Left forelimb (tissue), 1 donor: ENCODE measurements at places on chromosomes 3 and 15.
A peak's percentile ranks its signal among the peaks of the same experiment; 100 is the strongest.

GRCh38 chr3:157204431-157204830, 44.5 kb upstream of the CCNL1 start:
- DNase-seq = no peak

DNA sequence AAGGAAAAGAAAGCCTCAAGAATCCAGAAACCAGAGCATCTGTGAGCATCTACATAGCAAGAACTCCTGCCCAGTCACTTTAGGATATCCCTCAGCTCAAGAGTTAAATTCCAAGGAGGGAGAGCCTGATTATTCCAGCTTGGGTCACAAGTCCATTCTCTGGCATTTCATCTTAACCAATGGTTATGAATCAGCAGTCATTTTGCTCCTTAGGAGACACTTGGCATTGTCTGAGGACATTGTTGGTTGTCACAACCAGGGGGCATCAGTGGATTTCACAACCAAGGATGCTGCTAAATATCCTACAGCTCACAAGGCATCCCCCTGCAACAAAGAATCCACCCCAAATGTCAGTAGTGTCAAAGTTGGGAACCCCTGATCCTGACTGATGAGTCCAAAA, 51.0 kb upstream of the LMCD1 start:
- DNase-seq = no peak

DNA sequence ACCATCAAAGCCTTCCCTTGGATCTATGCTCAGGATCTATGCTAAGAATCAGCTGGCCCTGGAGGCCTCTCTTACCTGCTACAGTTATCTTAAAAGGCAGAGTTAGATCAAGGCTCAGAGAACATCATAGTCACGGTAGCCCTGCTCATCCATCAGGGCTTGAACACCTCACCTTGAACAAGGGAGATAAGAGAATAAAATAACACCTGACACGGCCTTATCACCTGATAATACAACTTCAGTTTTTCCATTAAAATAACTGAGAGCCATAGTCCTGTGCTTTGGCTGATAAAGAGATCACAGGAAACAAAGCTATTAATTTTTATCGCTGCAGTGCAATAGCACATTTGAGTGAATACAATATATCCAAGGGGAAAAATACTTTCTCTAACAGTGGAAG, 85.6 kb upstream of the LPP start:
- DNase-seq = no peak

- DNase-seq = no peak
Observed at GRCh38 chr3:42632146-42632545, 21.4 kb upstream of the ZBTB47 start.

GRCh38 chr3:64488939-64489338, 198.9 kb downstream of the ADAMTS9 start:
- DNase-seq = no peak

- DNase-seq = no peak
Observed at GRCh38 chr15:67878712-67879206, 38.9 kb upstream of the RNU6-1 start.

DNA sequence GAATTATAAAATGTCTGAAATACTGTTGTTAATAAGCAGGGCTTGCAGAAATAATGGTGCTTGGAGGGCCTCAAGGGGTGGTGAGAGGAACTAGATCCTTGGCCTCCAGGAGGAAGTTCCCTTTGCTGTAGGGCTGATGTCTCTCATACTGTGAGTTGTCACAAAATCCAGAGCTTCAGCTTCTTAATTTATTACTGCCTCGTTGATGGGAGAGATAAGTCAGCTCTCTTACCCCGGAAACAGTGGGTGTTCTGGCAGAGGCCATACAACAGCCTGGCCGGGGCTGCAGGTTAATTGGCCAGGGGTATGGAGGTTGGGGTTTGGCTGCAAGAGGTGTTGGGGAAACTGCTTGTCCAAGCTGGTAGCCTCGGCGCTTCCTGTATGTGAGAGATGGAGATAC, 15.5 kb downstream of the MAPKAPK3 start:
- no peak for DNase-seq

DNA sequence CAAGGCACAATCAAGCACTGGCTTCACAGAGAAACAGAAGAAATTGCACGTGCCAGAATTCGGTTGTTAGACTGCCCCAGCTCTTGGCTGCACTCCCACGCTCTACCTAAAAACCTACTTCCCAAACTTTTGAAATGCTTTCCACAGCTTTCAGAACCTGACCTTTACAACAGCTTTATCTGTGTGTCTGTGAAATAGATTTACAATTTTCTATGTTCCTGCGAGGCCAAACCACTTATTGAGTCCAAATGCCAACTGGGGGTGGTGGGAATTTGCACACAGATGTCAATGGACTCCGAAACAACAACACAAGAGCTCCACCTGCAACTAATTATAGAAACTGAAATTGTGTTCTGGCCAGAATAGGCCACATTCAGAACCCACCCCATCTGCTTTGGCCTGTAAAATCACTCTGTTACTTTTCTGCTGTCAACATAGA, 44.6 kb downstream of the ERC2 start:
- no peak for DNase-seq

DNA sequence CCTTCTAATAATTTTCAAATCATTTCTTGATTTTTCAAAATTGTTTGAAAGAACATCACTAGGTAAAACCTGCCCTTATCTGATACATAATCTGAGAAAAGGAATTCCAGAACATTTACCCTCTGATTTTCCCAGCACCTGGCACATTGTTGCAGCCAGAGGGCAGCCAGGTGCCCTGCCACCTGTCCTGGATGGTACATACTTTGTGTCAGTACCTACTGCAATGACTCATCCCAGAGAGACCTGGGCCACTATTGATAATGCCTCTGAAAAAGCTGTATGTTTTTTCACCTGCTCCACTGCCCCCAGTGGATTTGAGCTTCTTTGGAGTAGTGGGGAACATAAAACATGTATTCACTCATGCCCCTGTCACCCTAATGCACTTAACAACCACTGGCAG, 648.9 kb upstream of the GBE1 start:
- no peak for DNase-seq

GRCh38 chr3:44862226-44862637, 520 bp downstream of the TMEM42 start:
- DNase-seq = no peak

DNA sequence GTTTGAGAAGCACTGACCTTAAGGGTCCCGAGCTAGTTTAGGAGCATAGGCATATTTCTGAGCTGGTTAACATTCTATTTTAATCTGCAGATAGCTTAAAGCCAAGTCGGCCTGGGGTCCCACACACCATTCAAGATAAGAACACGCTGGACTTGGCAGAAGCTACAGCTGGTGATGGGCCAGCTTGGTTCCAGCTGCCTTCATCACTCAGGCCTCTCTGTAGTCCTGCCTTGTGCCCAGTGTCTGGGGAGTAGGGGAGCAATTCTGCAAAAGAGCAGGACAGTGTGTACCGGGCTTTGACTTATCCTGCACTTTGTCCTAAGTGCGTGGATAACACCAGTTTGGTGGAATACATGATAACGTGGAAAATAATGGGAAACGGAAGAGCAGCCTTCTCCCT, 164.5 kb downstream of the MEGF11 start:
- peak; percentile 69 for DNase-seq

DNA sequence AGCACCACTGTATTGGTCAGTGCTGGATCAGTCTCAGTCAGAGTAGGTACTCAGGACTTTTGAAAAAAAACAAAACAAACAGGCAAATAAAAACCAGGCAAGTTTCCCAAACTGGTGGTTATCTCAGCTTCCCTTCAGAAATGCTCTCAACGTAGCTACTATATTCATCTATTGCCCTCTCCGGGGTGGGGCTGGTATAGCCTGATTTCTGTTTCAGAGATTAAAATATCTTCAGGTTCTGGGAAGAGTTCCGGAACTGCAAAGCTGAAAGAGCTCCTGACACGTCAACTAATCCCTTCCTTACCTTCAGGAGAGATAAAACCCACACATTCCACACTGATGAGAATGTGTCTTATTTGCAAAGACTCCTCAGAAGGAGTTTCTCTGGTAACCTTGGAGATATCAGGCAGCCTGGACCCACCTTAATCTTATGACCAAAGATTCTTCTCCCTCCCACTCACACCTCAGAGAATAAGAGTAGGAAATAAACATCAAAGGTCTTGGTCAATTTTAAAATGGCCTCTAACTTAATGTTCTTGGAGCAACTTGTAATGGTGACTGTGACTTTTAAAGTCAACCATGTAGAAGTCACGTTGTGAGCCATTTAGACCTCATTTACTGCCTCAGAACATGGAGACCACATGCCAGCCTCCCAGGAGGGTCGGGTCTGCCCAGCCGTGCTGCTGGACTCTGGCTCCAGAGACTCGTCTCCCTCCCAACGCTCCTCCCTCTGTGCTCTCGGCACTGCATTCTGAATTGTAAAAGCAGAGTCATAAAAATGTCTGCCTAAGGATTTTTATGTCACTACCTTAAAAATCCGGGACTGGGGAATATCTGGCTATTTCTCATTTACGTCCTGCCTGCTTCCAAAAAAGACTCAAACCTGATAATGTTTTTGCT, 53.8 kb downstream of the CDCP1 start:
- no peak for DNase-seq

GRCh38 chr15:42064271-42064670, 30.1 kb downstream of the PLA2G4D start:
- DNase-seq = no peak

GRCh38 chr3:151770956-151771355, 37.2 kb downstream of the AADACL2 start:
- no peak for DNase-seq

GRCh38 chr3:13178107-13178506, 104.9 kb upstream of the IQSEC1 start:
- DNase-seq = no peak

DNA sequence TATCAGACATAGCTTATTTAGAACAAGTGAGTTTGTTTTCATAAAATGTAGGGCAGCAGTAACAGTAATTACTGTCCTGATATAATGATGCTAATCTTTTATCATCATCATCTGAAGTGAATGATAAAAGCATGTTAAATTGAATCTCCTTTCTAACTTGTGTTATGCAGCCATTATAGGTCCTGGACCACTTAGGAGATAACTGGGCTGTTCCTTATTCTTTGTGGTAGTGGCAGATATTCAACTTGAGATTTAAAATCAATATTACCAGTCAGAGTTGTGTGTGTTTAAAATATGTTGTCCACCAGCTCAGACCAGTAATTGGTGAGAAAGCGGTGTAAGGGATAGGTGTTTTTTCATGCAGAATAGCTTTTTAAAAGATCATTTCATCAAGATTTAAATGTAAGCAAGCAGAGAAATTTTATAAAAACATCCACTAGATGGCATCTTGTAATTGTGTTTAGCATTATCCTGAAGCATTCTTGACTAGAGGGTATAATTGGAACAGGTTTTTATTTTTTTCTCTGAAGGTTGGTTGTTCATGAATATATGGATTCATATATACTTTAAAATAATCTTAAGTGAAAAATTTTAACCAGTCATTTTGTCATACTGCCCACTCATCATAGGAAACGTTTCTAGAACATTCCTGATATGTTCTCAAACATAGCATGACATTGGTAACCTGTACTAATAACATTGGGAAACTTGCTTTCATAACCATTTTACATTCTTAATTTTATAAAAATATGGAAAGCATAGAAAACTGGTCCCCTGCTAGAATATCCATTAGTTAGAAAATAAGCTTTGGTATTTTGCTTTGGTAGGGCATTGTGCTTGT, 153.9 kb downstream of the BBX start:
- no peak for DNase-seq

DNA sequence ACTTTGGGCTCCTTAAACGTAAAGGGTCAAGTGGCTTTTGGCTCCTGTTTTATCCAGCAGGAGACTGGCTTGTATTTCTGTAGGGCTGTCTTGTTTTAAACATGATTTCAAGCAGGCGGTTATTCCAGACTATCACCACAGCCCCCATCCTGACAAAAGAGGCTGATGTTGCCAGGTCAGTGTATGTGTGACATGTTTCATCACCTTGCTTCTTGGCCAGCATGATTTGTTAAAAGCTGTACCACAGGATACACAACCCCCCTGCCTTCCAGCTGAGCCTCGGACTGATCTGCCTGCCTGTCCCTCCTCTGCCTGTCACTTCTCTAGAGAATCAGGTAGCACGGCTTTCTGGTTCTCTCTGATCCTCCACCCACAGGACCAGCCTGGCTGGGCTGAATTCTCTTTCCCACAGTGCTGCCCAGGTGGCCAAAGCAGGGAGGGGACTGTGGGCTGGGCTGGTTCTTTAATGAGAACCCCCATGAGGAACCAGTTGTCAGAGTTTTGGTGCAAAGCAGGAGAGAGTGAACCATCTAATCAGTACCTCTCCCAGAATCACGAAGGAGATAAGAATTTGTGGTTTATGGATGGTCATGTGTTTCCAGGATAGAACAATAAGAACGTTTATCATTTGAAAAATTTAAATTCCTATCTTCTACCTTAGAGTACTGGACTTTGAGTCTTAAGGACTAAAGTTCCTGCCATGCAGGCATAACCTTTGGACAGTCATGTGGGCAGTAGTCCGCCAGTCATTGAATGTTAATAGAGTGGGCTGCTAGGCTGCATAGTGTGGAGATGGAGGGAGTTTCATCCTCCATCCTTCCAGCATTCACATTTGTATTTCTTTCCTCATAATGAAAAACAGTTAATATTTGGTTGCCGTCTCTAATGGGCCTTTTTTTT, 8.8 kb downstream of the ABHD6 start:
- no peak for DNase-seq

- DNase-seq = no peak
Observed at GRCh38 chr15:91635641-91636040, 217.9 kb upstream of the SLCO3A1 start.

GRCh38 chr3:50356553-50356952, 2.8 kb downstream of the TMEM115 start:
- no peak for DNase-seq

DNA sequence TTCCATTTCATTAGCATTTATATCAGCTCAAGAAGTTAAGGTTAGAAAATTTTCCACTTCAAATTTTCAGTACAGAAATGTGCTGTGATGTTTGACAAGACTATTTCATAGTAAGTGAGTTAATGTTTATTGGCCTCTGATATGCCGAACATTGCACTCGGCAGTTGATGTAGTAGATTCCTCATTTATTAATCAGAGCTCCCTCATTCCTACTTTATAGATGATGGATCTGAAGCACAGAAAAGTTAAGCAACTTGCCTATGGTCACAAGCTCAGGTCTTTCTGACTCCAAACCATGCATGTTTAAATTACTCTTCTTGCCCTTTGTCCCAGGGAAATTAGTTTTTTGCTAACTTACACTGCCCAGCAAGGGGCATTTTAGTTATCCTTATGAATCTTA, 92.0 kb downstream of the ATG7 start:
- DNase-seq = no peak

DNA sequence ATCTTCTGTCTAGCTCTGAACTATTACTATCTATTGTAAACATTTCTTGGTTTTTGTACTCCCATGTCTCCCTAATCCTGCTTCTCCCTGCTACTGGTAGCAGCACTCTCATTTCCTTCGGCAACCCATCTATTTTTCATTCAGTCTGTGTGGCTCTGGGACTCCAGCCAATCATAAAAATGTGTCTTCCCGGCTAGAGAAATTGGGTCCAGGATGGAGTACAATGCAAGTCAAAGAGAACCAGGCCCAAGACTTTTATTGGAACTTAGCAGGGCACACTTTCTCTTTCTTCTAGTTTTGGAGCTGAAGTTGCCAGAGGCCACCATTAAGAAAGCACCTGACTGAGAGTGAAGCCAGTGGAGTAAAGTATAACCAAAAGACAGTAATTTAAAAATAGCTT, 22.8 kb upstream of the ARHGEF26 start:
- DNase-seq = no peak
